ENCODE measurements at places on chromosomes 7 and 10.

- no peak for DNase-seq
Observed at GRCh38 chr7:41970941-41971340, 266.1 kb downstream of the GLI3 start.

DNA sequence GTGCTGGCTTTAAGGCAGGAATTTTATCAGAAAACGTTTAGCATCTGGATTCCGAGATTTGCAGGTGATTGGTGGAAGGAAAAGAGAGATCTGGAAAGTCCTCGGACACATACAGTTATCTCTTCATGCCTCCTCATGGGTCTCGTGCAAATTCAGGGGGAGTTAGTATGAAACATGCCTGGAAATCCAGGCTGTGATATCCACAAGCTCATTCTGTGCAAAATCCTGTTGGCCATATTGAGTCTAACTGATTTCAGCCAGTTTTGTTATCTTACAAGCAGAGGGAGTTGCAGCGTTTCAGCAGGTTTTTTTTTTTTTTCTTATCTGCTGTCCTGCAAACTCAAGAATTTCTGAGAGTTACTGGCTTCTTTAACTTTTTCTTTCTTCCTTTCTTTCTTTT is 411.5 kb downstream of the GALNT17 start:
- no peak for DNase-seq

- DNase-seq = no peak
Observed at GRCh38 chr10:84178160-84178609, 4.6 kb downstream of the GPR15LG start.

GRCh38 chr7:132276976-132277725 is 299.1 kb downstream of the PLXNA4 start:
- no peak for DNase-seq

- DNase-seq = no peak
Observed at GRCh38 chr7:6071406-6071805, 40.2 kb downstream of the ANKRD61 start.

- no peak for DNase-seq
Observed at GRCh38 chr10:26467639-26468038, 29.5 kb downstream of the APBB1IP start.

DNA sequence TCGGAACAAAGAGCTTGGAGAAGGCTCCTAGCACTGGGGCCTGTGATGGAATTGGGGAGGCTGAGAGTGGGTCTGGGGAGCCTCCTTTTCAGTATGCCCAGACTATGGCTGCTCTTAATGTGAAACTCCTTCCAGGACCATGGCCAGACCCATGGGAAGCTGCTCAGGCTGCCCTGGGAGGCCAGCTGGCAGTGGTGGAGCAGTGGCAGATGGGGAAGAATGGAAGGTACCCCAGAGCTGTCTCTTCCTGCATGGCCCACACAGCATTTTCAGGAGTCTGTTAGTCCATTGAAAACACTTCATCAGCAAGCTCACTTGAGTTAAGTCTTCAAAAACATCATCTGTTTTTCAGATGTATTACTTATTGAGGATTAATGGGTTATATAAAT is 18.5 kb downstream of the NACAD start:
- DNase-seq = no peak

DNA sequence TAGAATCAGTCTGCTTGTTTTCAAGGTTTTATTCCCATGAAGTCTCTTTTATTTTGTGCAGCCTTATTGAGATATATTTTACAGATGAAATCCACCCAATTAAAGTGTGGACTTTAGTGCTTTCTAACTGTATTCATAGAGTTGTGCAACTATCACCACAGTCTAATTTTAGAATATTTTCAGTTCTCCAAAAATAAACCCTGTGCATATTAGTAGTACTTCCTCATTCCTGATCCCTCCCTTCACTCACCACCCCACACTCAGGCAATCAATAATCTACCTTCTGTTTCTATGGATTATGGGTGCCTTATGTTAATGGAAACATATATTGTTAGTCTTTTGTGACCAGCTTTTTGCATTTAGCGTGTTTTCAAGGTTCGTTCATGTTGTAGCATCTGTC is 185.7 kb upstream of the TMEM72 start:
- DNase-seq = no peak

DNA sequence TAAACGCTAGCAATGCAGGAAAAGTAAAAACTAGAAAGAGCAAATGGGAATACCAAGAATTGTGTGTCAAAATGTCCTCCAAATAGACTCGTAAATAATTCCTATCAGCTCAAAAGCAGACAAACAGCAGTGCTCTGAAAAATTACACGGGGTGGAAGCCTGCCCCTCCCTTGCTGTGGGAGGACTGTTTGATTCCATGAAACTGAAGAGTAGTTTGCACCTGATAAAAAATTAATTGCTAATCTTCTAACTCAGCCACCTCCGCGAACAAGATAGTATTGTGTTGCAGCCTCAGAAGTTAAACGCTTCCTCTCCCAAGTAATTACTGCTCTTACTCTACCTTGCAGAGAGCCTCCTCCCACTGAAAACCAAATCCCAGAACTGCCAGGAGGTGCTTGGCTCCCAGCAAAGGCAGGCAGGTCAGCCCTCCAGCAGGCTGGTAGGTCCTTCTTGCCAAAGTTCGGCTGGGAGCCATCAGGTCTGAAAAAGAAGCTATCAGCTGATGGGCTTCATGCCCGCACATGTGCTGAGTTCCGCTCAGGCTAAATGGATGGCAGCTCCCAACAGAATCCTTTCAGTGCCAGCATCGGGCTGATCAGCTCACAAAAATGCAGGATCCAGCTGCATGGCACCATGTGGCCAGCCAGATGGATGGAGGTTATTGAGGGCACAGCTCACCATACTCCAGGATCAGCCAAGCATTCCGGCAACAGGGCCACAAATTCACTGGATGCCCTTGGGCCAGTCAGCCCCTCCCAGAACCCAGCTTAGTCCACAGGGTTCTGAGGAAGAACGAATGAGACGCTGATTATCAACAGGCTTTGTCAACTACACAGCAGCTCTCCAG is 37.1 kb downstream of the MAD1L1 start:
- DNase-seq = no peak

- DNase-seq = no peak
Observed at GRCh38 chr7:157194948-157195347, 56.2 kb downstream of the UBE3C start.

DNA sequence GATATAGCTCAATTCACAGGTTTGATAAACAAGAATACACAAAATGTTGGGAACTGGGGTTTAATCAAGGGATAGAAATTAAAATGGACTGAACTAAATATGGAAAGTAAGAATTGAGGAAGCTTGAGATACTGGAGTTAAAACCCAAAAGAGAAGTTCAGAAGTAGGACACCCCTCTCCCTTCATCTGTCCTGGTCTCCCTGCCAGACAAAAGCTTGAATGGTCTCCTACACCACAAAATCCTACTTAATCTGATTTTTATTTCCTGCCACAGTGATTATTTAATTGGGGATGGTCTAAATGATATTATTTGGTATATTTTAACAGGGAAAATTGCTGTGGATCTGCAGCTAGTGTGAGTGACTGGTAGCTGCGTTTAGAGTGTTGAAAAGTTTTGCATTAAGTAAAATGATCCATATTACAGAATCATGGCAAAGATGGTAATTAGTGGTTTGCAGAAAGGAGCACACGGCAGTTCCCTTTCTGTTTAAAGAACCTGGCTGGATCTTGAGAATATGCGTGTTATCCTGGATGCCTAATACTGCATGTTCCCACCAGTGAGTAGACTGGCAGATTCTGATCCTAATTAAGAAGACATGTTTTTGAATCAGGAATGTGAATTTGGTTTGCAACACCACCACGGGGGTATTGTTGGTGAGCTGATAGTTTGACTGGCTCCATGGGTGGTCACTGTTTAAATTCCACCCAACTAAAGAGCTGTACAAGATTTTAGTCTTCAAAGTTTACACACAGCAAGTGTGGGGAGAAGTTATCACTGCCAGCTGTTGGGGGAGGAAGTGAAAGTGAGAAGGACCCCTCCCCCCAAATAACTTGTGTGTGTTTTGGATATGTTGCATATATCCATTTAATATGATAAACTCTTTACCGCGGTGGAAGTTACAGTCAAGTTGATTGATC is 5.5 kb downstream of the RBM20 start:
- DNase-seq = no peak

- no peak for DNase-seq
Observed at GRCh38 chr7:74103219-74103772, 19.7 kb downstream of the LIMK1 start.

DNA sequence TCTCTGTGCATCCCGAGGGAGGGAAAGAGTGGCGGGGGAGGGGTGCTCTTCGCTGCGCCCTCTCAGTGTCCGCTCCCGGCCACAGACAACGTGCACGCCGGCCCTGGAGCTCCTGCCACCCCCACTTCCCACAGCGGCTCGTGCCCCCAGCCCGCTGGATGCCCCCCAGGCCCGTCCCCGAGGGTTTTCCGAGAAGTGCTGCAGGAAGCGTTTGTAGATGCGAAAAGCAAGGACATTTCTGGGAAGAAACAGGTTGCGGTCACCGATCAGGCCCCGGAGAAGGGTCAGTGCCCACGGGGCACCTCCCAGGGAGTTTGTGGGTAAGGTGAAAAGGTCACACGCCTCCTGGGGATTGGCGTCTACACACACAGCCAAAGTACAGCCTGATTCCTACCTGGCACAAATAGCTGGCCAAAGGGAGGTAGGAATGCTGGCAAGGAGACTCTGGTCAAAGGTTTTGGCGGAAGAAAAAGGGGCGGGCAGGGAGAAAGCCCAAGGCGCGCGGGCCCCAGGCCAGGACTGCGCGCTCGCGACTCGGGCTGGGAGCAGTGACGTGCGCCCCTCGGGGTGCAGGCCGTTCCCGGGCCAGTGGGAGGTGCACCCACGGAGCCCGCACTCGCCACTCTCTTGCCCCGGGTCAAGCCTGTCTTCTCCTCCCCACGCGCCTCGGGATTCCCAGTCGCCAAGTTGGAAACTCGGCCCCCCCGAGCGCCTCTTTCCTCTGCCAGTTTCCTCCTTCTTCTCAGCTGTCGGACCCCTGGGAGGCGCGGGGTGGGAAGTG is 1.5 kb upstream of the NRP1 start:
- peak; percentile 58 for DNase-seq

DNA sequence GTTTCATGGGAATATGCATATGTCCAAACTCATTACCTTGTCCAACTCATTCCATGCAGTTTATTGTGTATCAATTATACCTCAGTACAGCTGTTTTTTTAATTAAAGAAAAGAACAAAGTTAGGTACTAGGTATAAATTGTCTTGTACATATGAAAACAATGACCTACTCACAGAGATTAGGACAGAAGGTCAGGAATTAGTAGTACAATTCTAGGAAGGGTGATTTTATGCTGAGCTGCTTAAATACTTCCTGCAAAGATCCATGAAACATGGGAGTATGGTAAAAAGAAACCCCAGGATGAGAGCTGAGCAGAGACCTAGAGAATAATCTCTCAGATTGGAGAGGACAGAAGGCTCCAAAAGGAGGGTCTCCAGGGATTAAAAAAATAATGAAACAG is 13.8 kb upstream of the KDM7A start:
- DNase-seq = no peak

Data from endothelial cell (in vitro differentiated cells).